Stimulated activated CD8-positive, alpha-beta memory T cell treated with anti-CD3 and anti-CD28 coated beads, Interleukin-4, amount 100 ng/mL, for 48 hours (primary cell): ENCODE measurements at places on chromosomes 11 and 22.

GRCh38 chr11:123080015-123080414, 18.1 kb upstream of the HSPA8 start:
- no peak for DNase-seq

- DNase-seq: no peak
These were observed 1.7 kb upstream of the TCN1 start for GRCh38 chr11:59867946-59868345.

GRCh38 chr11:64850979-64851567, 6.6 kb upstream of the CDC42BPG start:
- peak; percentile 74 for DNase-seq

- DNase-seq: no peak
These were observed 57.7 kb upstream of the RASSF10 start for GRCh38 chr11:12951376-12951775.

- no peak for DNase-seq
These were observed 496 bp upstream of the CST6 start for GRCh38 chr11:66011239-66011784.

- no peak for DNase-seq
These were observed 124.9 kb downstream of the MRTFA start for GRCh38 chr22:40511604-40512003.

GRCh38 chr11:112620621-112621394, 340.4 kb upstream of the NCAM1 start:
- DNase-seq: no peak

GRCh38 chr11:1807264-1807995, 27.4 kb upstream of the SYT8 start:
- DNase-seq: no peak

GRCh38 chr11:5473921-5474320, 14.6 kb upstream of the OR52D1 start:
- DNase-seq: no peak

GRCh38 chr11:2164861-2165555, 4.0 kb upstream of the INS start:
- DNase-seq: no peak

DNA sequence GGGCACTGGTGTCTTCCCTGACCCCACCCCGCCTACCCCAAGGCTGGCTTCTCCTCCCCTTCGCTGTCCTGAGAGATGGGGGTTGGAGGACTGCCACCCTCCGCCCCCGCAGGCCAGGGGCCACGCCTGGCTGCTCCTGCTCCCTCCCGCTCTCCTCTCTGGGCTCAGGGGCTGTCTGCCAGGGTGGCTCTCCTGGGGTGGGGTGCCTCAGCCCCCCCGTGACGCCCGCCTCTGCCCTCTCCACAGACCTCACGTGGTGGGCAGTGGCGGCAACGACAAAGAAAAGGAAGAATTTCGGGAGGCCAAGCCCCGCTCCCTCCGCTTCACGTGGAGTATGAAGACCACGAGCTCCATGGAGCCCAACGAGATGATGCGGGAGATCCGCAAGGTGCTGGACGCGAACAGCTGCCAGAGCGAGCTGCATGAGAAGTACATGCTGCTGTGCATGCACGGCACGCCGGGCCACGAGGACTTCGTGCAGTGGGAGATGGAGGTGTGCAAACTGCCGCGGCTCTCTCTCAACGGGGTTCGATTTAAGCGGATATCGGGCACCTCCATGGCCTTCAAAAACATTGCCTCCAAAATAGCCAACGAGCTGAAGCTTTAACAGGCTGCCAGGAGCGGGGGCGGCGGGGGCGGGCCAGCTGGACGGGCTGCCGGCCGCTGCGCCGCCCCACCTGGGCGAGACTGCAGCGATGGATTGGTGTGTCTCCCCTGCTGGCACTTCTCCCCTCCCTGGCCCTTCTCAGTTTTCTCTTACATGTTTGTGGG, 8.1 kb downstream of the RCOR2 start:
- DNase-seq: no peak

DNA sequence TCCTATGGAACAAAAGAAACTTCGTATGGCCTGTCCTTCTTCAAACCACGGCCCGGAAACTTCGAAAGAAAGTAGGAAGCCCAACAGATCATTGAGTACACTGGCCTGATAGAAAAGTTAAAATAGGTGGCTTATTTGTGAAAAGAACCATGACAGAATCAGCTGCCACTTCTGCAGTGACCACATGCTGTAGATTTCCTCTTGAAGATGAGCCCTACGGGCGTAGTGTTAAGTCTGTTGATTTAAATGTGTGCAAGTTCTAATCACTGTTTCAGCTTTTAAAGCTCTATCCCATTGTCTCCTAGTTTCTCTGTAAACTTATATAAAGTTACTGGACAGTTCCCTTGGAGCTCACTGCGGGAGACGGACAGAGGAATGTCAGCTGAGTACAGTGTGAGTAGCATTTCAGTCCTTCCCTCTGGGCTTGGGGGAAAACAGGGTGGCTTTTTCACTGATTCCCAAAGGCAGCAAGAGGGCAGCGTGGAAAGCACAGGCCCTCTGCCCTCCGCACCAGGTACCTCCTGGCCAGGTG, 17.8 kb downstream of the SAMM50 start:
- DNase-seq: no peak

DNA sequence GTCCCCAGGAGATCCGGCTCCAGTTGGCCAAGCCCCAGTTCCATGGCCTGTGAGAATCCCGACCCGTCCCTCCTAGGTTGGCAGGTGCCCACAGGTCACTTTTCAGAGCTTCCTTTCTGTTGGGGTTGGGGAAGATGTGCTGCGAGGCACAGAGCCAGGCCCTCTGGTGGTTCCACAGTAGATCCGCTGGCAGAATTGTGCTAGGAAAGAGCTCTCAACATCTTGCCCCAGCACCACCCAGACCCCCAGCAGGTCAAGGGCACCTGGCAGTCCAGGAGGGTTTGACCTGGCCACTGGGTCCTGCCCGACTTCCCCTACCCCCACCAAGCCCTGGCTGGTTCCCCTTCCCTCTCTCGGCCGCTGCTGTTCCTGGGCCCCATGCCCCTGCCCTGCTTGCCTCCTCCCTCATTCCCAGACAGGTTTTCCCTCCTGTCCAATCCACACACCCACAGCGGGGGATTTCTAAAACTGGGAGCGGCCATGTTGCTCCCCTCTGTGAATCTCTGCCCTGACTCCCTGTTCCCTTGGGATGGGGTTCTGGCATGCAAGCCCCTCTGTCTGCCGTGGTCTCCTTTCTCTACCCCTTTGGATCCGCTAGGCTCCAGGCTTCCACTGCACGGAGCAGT, 26.2 kb upstream of the GCAT start:
- no peak for DNase-seq

GRCh38 chr11:69630017-69630416, 10.9 kb upstream of the CCND1 start:
- no peak for DNase-seq

DNA sequence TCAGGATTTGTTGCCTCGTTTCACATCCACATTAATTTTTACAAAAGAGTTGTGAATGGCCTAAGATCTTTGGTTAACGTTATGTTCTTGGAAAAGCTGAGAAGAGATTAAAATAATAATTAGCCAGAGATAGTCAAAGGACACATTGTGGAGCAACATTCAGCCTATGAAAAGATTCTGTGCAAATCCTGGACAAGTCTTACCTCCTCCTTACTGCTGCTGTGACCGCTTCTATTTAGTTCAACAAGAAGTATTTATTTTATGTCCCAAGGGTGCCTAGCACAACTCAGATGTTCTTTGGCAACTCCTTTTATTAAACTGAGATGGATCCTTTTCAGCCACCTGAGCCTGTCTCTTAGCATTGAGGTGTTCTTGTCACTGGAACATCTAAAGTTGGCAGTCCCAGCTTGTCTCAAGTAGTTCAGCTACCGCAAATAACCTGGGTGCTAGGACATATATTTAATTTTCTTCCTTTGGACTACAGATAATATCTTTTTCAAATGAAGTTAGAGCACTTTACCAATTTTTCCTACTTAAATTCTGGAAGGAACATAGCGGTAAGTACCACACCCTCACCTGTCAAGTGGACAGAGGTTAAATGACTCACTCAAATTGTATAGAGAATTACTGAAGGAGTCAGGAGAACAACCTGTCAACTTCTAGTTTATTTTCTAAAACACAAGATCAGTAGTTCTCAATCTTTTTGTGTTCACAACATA, 80.5 kb upstream of the CHRM4 start:
- no peak for DNase-seq

GRCh38 chr11:22807855-22808570, 21.6 kb downstream of the SVIP start:
- DNase-seq: no peak

- no peak for DNase-seq
These were observed 12.4 kb upstream of the DAGLA start for GRCh38 chr11:61667684-61668305.

DNA sequence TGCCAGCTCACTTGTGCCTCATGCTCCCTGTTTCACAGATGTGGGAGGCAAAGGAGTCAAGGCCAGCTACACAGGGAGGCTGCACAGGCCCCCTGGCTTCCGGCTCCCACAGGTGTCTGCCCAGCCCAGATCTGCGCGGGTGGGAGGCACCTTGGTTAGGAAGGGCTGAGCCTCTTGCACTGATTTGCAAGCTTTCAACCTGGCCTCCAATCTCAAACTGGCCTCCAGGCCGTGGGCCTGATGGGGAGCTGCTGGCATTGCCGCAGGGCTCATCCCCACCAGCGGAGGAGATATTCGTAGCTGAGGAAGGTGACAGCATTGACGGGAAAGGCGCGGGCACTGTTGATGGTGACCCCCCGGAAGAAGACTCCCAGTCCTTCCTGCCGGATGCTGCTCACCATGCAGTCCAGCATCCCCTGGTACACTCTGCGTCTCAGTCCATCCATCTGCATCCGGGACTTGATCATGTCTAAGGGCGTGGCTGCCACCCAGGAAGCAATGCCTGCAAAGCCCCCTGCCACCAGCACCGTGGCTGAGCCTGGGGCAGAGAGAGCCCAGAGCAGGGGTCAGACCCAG, 6.2 kb downstream of the SLC25A45 start:
- DNase-seq: no peak

DNA sequence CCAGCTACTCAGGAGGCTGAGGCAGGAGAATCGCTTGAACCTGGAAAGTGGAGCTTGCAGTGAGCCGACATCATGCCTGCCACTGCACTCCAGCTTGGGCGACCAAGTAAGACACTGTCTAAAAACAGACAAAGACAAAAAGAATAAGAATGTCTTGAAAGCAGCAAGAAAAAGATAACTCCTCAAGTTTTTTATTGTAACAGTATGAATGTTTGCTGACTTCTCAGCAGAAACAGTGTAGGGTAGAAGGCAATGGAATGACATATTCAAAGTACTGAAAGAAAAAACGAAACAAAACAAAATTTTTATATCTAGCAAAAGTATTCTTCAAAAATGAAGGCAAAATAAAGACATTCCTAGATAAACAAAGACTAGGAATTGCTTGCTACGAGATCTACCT, 76.9 kb downstream of the PACS1 start:
- no peak for DNase-seq

DNA sequence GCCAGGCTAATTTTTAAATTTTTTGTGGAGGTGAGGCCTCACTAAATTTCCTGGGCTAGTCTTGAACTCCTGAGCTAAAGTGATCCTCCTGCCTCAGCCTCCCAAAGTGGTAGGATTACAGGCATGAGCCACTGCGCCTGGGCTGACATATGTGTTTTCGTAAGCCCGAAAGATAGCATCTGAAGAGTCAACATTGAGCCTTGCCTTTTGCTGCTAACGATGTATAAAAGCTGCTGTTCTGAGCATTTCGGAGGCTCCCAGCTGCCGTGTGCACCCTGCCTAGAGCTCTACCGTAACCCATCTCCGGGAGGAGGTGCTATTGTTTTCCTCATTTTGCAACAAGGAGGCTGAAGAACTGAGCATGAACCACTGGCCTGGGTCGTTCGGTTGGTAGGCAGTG, 18.1 kb upstream of the PPP6R3 start:
- no peak for DNase-seq

DNA sequence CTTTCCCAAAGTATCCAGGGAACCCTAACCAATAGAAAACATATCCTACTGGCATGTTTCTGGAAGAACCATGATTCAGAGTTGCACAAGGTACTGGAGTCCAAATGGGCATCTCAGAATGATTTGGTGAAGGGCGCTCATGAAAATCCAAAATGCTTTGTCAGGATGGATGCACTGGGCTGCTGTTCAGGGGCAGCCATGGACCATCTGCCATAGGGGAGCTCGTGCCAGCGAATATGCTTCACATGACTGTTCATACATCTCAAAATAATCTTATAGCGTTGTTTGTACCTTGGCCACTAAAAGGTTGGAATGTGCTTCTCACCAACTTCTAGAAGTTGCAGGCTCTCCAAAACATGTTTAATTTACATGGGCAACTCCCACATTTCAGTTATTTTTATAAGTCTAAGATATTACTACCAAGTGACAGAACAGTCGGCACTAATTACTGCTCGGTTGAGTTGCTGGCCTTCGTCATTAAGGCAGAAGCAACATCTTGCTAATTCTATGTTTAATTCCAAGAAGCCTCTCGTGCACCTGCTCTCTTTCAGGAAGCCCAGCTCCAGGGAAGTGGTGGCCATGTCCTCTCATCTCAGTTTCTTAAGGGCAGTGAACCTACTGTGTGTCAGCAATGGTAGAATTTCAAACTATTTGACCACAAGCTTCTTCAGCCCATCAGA, 1497.7 kb downstream of the TBC1D22A start:
- no peak for DNase-seq

DNA sequence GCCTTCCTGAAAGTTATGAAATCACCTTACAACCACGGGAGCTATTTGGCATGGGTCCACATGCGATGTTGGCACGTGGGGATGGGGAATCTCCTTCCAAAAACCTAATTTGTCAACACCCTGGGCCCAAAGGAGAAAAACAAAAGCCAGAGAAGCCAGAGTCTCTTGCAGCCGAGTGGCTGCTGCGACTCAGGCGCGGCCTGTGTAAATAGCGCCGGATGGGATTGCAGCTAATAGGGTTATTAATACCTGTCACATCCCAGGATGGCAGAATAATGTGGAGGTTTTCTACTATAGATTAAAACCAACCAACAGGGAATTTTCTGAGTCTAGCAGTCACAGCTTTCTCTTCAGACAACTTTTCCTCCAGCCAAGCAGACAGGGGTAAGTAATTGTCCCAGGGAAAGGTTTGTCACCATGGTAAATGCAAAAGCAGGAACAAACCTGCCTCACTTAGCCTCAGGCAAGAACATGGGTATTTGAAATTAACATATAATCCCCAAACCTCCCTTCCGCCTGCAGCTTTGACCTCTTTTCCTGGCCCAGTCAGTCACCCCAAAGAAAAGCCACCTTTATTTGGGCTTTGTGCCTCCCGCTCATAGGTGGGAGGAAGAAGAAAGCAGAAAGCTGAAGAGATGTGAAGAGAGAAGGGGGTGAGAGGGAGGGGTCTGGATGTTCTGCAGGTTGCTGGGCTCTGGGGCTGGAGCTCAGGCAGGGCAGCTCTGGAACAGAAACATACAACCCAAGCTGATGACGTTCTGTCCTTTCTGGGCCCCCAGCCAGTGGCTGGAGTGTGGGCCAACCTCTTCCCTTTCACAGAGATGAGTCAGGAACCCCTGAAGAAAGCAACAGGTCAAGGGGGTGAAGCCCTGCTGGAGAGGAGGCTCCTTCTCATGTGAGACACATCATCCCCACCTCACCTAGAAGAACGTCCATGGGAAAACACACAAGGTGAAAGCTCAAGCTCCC, 376.5 kb downstream of the NXPE2 start:
- no peak for DNase-seq
